ENCODE measurements at places on chromosomes 7 and 10. TPM values are rescaled to one million over a fixed set of nuclear protein-coding genes. Genes with fewer than 3 reads are reported as not detected.

The SPDYE2B gene
- not detected for total RNA-seq

The MYL7 gene
- not detected for total RNA-seq

The NUTM2E gene
- total RNA-seq = 0.31 TPM

The PLXNA4 gene
- 0.79 TPM for total RNA-seq

The OR2A12 gene
- total RNA-seq = not detected

The AEBP1 gene
- not detected for total RNA-seq

The FGFR2 gene
- 0.44 TPM for total RNA-seq

The PARD3 gene
- total RNA-seq = 66.8 TPM

The TMEM236 gene
- 0.08 TPM for total RNA-seq

The ZNF786 gene
- 6.9 TPM for total RNA-seq

The LRRC72 gene
- total RNA-seq = not detected

The ITPRID1 gene
- not detected for total RNA-seq

The GUSB gene
- total RNA-seq = 33.4 TPM

The AGR2 gene
- 100 TPM for total RNA-seq

The CNTNAP2 gene
- not detected for total RNA-seq

The PITX3 gene
- total RNA-seq = 1.0 TPM

The PRSS37 gene
- total RNA-seq = not detected

The PLAC9 gene
- total RNA-seq = not detected

The MOGAT3 gene
- total RNA-seq = not detected

The CYP2C18 gene
- 0.07 TPM for total RNA-seq

The POR gene
- 177 TPM for total RNA-seq

The IFIT1 gene
- 4.3 TPM for total RNA-seq

The RADIL gene
- total RNA-seq = 2.7 TPM

The NXPH1 gene
- not detected for total RNA-seq

The LEP gene
- total RNA-seq = not detected

The PPP1R9A gene
- 2.6 TPM for total RNA-seq

The RABGEF1 gene
- 26.9 TPM for total RNA-seq

The KIF20B gene
- total RNA-seq = 11.6 TPM

The NODAL gene
- total RNA-seq = not detected

The TMEM72 gene
- not detected for total RNA-seq

The LRIT1 gene
- not detected for total RNA-seq

The TRIM50 gene
- total RNA-seq = not detected

The AKR1C3 gene
- total RNA-seq = 1,294 TPM

The PON3 gene
- total RNA-seq = 38.1 TPM

Measured in A549 treated with Mapracorat at 1 μM for 4 hours (cell line).